Left ventricle myocardium superior (tissue), 1 donor: ENCODE measurements at places on chromosomes 11 and 22. TPM values are rescaled to one million over a fixed set of nuclear protein-coding genes. Genes with fewer than 3 reads are reported as not detected.

DNA sequence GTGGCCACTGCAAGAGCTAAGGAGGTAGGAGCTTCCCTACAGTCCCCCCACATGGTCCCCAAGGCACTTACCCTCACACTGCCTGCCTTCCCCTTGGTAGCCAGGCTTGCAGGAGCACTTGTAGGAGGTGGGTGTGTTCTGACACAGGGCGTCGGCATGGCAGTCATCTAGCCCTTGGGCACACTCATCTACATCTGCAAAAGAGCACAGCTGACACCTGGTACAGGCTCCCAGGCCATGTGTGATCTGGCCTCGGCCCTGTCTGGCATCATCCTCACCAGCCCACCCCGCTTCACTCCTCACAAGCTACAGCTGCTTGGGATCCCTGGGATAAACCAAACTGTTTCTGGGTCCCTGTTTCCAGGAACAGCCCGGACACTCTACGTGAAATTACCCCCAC is 1.8 kb downstream of the SCUBE2 start:
- no peak for DNase-seq

Gene C1QTNF4
- total RNA-seq = not detected

GRCh38 chr11:23723861-23724260 is 773.0 kb upstream of the LUZP2 start:
- DNase-seq = no peak

DNA sequence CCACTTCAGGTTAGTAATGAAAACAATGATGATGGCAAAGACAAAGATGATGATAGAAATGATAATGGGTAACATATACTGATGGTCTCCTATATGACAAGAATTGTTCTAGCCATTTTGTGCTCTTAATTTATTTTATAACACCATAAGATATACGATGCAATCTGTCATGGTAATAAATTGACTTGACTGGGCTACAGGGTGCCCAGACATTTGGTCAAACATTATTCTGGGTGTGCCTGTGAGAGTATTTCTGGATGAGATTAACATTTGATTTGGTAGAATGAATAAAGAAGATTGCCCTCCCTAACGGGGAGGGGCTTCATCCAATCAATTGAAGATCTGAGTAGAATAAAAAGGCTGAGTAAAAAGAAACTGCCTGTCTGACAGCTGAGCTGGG is 237.3 kb downstream of the LARGE1 start:
- no peak for DNase-seq

GRCh38 chr11:118689503-118689851 is 10.0 kb upstream of the TREH start:
- no peak for DNase-seq

- DNase-seq = no peak
Measured at GRCh38 chr22:45571089-45571488, 68.4 kb downstream of the FBLN1 start.

DNA sequence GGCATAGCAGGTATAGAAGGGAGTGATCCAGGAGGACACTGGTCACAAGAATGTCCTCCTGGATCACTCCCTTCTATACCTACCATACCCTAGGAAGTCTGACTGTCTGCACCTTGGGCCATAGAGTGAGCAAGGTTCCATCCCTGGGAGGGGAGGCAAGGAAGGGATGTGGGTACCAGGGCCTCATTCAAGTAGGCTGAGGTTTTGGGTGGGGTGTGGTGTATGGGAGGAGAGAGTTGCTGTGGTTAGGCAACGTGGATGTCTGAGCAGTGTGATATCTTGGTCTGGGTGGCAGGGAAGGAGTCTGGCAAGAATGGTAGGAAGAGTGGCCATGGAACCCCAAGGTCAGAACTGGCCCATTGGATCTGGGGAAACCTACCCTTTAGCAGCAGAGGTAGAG is 13.2 kb downstream of the PPFIBP2 start:
- no peak for DNase-seq

- DNase-seq = no peak
Measured at GRCh38 chr22:17098379-17098819, 13.6 kb downstream of the IL17RA start.

- DNase-seq = no peak
Measured at GRCh38 chr11:92439133-92439532, 214.5 kb downstream of the FAT3 start.

Gene FGF4
- not detected for total RNA-seq

DNA sequence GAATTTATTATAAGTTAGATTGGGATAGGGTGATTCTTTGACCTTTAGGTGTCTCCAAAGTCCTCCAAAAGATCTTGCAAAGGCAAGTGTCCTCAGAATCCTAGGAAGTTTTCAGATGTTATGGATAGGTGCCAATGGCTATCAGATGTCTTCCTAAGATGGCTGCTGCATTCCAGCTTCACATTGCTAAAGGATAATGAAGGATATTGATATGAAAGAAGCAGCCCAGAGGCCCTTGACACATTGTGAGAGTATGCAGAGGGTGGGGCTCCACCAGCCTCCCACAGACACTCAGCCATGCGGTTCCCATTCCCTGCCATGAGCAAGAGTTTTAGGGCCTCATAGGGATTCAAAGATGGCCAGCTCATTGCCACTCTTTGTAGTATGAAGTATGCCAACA is 22.3 kb upstream of the GLYATL2 start:
- no peak for DNase-seq

- DNase-seq = no peak
Measured at GRCh38 chr11:27600656-27601055, 94.1 kb upstream of the LIN7C start.

Gene TIMP3
- total RNA-seq = 256 TPM

DNA sequence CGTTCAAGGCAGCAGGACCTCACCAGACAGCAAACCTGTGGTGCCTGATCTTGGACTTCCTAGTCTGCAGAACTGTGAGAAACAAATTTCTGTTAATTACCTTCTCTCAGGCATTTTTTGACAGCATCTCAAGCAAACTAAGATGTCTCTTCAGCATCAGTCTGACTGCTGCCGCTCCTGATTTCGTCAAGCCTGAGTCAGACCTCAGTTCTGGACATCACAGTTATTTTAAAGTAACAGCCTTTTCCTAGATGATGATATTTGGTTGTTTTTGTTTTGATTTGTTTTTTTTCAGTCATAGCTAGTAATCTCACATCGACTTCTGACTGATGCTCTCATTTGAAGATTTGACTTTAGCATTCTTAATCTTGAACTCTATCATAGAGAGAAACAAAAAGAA is 71.9 kb downstream of the BLID start:
- no peak for DNase-seq

- no peak for DNase-seq
Measured at GRCh38 chr22:40493441-40493840, 123.0 kb downstream of the SGSM3 start.

Gene OR51E2
- total RNA-seq = not detected

DNA sequence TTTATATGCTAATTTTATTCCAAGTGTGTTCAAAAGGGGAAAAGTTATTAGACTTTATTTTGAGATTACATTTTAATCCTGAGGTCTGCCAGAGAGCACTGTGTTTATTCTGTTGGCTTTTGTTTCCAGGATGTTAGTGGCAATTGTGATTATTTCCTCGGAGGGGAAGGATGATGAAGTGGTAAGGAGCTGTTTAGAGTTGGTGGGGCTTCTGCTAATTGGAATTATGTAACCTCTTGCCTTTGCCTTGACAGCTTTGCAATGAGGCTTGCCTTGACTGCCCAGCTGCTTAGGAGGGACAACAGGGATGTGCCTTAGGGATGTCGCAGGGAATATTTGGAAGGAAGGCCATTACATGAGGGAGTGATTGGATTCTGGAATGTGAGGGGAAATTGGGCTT is 89.7 kb upstream of the E2F8 start:
- DNase-seq = no peak

GRCh38 chr11:60971520-60971919 is at the start of gene CD6:
CD6 (plus strand) TSS chr11:60971680; CDS start chr11:60971866, 186 bp downstream.
- no peak for DNase-seq

Gene KCTD21
- total RNA-seq = 8.5 TPM

GRCh38 chr11:27281740-27282590 is 81.0 kb downstream of the CCDC34 start:
- peak; percentile 67 for DNase-seq

GRCh38 chr22:24465566-24465965 is 29.6 kb upstream of the UPB1 start:
- no peak for DNase-seq

DNA sequence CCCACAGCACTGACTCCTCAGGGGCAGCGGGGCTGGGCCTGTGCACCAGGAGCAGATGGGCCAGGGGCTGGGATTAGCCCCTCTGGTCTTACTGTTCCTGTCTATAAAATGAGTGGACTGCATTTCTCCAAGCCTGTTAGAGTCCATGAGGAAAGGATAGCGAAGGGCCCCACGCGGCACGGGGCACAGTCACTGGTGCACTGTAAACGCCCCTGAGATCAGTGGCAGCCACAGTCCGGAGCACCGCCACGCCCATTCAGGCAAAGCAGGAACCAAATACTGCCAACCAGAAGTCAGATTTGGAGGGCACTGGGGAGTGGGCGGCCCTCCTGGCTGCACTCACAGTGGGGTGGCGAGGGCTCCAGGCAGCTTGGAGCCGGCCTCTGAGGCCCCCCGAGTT is 387.5 kb downstream of the TBC1D22A start:
- no peak for DNase-seq

DNA sequence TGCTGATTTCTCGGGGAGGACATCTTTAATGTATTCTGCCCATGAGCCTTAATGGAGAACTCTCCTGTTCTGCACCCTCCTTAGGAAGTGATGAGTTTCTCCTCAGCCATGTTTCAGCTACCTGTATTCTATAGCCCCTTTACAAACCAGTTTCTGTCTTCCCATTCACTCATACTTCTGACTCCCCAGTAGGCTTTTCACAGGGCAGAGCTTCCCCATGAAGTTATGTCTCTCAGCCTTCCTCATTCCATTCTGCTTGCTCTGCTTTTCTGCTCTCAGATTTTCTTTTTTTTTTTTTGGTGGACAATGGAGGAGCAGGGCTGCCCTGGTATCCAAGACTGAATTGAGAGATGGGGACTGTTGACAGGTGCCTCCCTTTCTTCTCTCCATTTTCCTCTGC is 4.3 kb upstream of the OR52R1 start:
- DNase-seq = no peak

DNA sequence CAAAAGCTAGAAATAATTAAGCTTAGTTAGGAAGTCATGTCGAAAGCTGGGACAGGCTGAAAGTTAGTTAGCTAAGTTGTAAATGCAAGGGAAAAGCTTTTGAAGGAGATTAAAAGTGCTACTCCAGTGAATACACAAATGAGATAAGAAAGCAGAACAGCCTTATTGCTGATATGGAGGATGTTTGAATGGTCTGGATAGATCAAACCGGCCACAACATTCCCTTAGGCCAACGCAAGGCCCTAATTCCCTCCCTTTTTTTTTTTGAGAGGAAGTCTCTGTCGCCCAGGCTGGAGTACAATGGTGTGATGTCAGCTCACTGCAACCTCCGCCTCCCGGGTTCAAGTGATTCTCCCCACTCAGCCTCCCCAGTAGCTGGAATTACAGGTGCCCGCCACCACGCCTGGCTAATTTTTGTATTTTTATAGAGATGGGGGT is 23.3 kb upstream of the WEE1 start:
- no peak for DNase-seq
